Activated naive CD8-positive, alpha-beta T cell treated with anti-CD3 and anti-CD28 coated beads, Interleukin-2, amount 10 ng/mL, durations not matched to agents 7 days and 5 days (primary cell): ENCODE measurements at places on chromosomes 5 and 9.
A peak's percentile ranks its signal among the peaks of the same experiment; 100 is the strongest.

DNA sequence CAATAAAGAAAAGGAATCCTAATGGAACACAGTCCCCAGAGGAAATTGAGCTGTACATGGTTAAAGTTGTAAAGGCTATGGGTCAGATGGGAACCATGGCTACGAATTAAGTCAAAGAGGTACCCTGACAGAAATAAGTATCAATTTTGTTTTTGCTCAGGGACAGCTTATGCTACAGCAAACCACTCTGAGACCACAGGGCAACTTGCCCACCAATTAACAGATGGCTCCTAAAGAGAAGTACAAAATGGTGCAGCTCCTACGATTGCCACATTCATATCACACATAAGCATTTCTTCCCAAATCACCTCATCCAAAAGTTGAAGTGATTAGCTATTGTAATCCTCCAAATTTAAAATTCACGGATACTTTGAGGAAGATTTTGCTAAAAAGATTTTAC, 83.0 kb downstream of the ELAVL2 start:
- H3K27ac ChIP-seq = no peak overlapping the region
- no peak overlapping the region for H3K4me3 ChIP-seq
- H3K4me1 ChIP-seq = no peaks in the 10 kb centered on the region
- no peaks in the 10 kb centered on the region for H3K36me3 ChIP-seq
- H3K27me3 ChIP-seq = no peaks in the 10 kb centered on the region
- DNase-seq = no peak

DNA sequence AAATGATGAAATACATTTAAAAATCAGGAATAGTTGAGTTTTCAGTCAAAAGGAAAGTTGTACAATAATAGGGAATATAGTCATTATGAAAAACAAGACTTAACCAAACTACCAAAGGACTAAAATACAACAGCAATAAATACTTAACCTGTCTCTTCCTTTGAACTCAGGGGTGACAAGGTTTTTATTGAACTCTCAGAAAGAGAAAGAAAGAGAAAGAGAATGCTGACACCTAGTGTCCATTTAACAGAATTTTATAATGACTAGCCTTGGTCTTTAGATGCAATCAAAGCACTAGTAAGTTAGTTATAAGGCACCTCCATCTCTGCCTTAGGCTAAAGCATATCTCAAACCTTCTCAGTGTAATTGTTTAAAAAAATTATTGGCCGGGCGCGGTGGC, 47.5 kb downstream of the UIMC1 start:
- H3K4me3 ChIP-seq = no peak overlapping the region
- H3K27ac ChIP-seq = no peak overlapping the region
- H3K36me3 ChIP-seq = peaks cover 5% of the 10 kb centered on the region
- no peaks in the 10 kb centered on the region for H3K4me1 ChIP-seq
- no peaks in the 10 kb centered on the region for H3K27me3 ChIP-seq

DNA sequence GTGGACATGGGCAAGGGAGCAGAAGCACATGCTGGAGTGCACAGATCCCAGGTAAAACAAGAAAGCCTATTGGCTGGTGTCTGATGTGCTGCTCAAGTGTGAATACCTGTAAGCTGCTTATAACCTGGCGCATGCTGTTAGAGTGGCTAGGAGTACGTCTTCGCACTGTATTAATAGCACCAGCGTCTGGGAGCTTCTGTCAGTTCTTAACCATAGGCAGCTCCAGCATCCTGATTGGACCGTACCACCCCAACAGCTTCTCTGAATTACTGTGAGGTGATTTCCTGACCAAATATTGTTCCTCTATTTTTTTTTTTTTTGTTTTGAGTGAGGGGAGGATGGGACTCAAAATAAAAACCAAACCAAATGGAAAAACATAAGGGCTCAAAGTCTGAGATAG, 987.6 kb downstream of the PTPRD start:
- DNase-seq = no peak
- no peaks in the 10 kb centered on the region for H3K36me3 ChIP-seq
- no peaks in the 10 kb centered on the region for H3K27me3 ChIP-seq
- no peaks in the 10 kb centered on the region for H3K4me1 ChIP-seq
- no peak overlapping the region for H3K27ac ChIP-seq

- H3K4me3 ChIP-seq = no peak overlapping the region
- DNase-seq = no peak
- H3K27ac ChIP-seq = no peak overlapping the region
Measured at GRCh38 chr9:124191691-124192395, 65.9 kb upstream of the NEK6 start.

DNA sequence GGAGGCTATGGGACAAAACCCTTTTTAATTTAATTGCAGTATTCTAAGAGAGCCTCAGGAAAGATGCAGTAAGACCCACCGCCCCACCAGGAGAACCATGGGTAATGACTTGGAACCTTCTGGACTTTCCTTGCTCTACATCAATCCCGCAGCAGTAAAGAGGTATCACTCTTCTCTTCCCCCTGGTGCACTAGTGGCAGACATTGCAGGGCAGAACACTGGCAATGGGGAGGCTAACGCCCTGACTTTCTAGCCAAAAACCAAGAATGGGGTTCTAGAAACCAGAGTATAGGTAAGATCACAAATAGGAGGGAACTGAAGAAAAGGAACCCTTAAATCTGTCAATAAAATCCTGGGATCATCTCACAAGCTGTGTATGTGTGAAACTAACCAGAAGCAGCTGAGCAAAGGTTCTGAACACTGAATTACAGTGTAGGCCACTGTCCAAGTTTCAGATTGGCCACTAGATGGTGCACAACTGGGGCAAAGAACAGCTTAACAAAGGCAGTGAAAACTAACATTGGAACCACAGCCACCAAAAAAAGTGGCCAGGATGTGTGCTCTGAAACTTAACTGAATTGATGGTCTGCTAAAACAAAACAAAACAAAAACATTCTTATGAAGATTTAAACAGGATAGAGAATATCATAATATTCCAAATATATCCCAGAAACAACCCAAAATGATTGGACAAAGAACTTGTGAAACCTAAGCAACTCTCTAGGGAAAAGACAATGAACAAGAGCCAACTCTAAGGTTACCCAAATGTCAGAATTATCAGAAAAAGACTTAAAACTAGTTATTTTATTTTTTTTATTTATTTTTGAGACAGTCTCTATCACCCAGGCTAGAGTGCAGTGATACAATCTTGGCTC, 6.6 kb upstream of the FAM151B start:
- DNase-seq = no peak
- peaks cover 9% of the 10 kb centered on the region for H3K27me3 ChIP-seq
- no peak overlapping the region for H3K4me3 ChIP-seq
- peaks cover 10% of the 10 kb centered on the region for H3K36me3 ChIP-seq
- no peak overlapping the region for H3K27ac ChIP-seq

- no peak overlapping the region for H3K27ac ChIP-seq
- H3K4me1 ChIP-seq = peaks cover 2% of the 10 kb centered on the region
- H3K4me3 ChIP-seq = no peak overlapping the region
- no peak for DNase-seq
- H3K27me3 ChIP-seq = peaks cover 3% of the 10 kb centered on the region
Measured at GRCh38 chr5:158698023-158698639, 401.6 kb downstream of the EBF1 start.

- H3K27me3 ChIP-seq = peaks cover 3% of the 10 kb centered on the region
- no peaks in the 10 kb centered on the region for H3K36me3 ChIP-seq
- H3K4me3 ChIP-seq = no peak overlapping the region
- no peak overlapping the region for H3K27ac ChIP-seq
- DNase-seq = no peak
- no peaks in the 10 kb centered on the region for H3K4me1 ChIP-seq
Measured at GRCh38 chr5:61901997-61902396, 404.0 kb upstream of the KIF2A start.

DNA sequence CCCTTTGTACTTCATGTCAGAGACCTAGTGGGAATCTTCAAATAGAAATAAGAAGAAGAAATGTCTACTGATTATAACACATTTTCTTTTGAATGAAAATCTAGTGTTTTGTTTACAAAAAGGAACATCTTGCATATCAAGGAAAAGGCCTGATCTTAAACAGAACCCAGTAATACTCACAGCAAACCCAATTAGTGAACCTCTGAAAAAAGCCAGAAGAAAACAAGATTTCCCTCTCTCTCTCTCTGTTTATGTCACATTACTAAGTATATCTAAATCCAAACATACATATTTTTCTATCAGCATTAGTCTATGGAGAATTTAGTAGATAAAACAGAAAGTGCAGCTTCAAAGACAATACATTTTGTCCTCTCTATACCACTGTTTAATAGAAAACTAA, 457.9 kb downstream of the NR2F1-AS1 start:
- H3K4me3 ChIP-seq = no peak overlapping the region
- DNase-seq = no peak
- H3K4me1 ChIP-seq = no peaks in the 10 kb centered on the region
- no peak overlapping the region for H3K27ac ChIP-seq
- no peaks in the 10 kb centered on the region for H3K27me3 ChIP-seq
- H3K36me3 ChIP-seq = no peaks in the 10 kb centered on the region

- no peaks in the 10 kb centered on the region for H3K27me3 ChIP-seq
- H3K27ac ChIP-seq = no peak overlapping the region
- H3K4me3 ChIP-seq = no peak overlapping the region
- no peaks in the 10 kb centered on the region for H3K4me1 ChIP-seq
- no peak for DNase-seq
- peaks cover 36% of the 10 kb centered on the region for H3K36me3 ChIP-seq
Measured at GRCh38 chr5:151110122-151110681, 29.4 kb upstream of the TNIP1 start.

DNA sequence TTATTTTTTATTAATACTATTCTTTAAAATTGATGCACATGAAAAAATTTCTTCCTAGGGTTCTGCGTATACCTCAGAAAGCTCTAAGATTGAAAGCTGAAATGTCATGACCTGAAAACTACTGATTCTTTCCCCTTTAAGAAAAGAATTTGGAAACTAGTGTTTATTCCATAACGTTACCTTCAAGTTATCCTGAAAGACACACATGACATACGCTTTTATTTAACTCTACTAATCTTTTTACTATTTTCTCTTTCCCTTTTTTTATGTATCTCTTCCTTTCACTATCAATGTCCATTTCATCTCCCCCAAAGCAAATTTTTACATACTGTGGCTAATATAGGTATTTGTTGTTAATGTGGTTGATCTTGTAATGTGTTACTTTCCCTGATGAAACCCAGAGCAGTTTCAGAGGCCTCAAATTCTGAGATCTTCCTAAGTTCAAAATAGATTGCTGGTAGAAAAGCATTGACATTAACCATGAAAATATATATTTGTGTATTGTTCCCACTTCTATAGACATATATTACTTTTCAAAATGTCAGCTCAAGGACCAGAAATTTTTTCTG, 7.4 kb downstream of the NIPBL start:
- no peak for DNase-seq
- no peaks in the 10 kb centered on the region for H3K27me3 ChIP-seq
- no peak overlapping the region for H3K27ac ChIP-seq
- H3K4me1 ChIP-seq = peaks cover 48% of the 10 kb centered on the region

DNA sequence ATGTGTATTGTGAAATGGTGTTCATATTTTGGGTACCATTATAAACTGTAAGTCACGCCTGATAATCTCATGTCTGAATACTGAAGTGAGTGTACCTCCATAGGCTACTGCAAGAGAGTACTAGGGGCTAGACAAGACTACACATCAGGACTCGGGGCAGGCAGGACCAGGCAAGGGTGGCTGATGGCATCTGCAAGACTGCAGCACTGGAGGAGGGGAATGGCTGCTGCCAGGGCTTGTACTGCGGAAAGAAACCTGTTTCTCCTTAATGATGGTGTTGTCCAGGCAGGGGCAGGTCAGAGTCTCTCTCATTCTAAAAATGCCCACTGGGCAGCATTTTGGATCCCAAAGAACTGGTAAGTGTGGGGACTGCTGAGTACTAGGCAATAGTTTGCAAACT, 172.5 kb downstream of the RAB3C start:
- H3K4me1 ChIP-seq = peaks cover 6% of the 10 kb centered on the region

DNA sequence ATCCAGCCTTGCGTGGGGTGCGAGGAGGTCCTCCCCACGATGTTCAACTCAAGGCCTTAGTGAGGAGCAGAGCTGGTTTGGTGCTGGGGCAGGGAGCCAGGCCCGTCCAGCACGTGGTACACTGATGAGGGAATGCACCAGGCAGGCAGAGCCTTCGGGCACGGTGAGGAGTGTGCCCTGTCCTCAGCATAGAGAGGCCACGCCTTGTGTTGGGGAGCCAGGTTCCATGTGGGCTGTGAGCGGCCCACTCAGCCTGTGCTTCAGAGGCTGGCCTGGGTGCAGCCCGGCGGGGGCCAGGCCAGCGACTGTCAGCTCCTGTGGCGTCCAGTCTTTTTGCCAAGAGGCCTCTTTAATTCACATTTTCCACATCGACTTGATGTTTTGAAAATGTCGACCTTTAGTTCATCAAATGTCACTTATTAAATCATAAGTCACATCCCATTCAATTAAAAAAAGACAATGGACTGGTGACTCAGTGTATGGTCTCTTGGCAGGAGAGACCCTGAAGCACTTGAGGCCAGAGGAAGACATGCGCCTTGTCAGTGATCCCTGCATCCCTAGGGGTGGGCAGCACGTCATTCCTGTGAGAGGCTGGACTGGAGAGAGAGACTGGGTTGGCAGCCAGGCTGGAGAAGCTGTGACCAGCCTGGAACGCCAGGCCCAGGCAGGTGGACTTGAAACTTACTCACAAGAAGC, 21.7 kb downstream of the ERGIC1 start:
- peaks cover 23% of the 10 kb centered on the region for H3K4me1 ChIP-seq
- H3K36me3 ChIP-seq = peaks cover 4% of the 10 kb centered on the region
- H3K27ac ChIP-seq = no peak overlapping the region
- H3K27me3 ChIP-seq = no peaks in the 10 kb centered on the region
- DNase-seq = no peak

DNA sequence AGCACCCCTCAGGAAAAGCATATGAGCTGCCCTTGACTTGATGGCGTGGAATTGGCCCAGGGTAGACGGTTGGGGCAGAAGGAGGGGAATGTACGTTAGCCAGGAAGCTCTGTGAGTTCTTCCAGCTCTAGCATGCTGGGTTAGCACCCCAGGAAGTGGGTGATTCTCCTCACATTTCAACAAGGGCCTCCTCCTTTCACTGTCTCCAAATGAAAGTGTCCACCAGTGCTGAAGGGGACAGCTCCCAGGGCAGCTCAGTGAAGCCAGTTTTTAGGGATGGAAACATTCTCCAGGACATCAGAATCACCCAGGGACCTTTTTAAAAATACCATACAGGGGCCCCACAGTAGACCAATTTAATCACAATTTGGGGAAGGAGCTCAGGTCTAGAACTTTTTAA, 17.2 kb upstream of the AFAP1L1 start:
- peaks cover 6% of the 10 kb centered on the region for H3K27me3 ChIP-seq
- no peaks in the 10 kb centered on the region for H3K4me1 ChIP-seq
- H3K36me3 ChIP-seq = no peaks in the 10 kb centered on the region
- H3K4me3 ChIP-seq = no peak overlapping the region
- no peak for DNase-seq

- peaks cover 33% of the 10 kb centered on the region for H3K4me1 ChIP-seq
- H3K4me3 ChIP-seq = peak overlapping the region; percentile 91
- H3K27ac ChIP-seq = peak overlapping the region; percentile 64
Measured at GRCh38 chr9:37801959-37802711, 1.5 kb downstream of the DCAF10 start.

- no peaks in the 10 kb centered on the region for H3K27me3 ChIP-seq
- DNase-seq = no peak
- no peaks in the 10 kb centered on the region for H3K36me3 ChIP-seq
- no peak overlapping the region for H3K27ac ChIP-seq
- no peaks in the 10 kb centered on the region for H3K4me1 ChIP-seq
- H3K4me3 ChIP-seq = no peak overlapping the region
Measured at GRCh38 chr5:164832516-164832915, 1327.1 kb downstream of the MAT2B start.
